ENCODE measurements at places on chromosomes 16 and 17.

DNA sequence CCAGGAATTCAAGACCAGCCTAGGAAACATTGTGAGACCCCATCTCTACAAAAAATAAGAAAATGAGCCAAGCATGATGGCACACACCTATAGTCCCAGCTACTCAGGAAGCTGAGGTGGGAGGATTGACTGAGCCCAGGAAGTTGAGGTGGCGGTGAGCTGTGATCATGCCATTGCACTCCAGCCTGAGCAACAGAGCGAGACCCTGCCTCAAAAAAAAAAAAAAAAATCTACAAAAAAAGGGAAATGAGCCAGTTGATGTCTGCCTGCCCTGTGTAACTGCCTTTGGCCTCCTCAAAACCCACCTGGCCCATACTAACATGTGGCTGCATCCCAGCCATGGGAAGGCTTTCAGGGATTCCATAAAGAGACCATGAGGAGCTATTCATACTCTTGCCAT lies 4.5 kb downstream of the RANBP10 start:
- no peak for DNase-seq

DNA sequence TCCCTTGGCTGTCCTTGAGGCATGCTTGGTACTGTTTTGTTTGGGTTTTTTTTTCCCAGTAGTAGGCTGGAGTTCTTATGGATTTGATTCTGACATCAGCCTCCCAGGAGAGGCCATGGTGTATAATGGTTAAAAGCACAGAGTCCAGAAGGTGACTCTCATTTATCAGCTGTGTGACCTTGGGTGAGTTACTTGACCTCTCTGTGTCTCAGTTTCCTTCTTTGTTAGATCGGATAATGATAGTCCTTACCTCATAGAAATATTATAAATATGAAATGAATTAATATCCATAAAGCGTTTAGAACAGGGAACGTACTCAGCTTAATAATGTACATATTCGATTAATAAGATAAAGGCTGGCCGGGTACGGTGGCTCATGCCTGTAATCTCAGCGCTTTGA lies 370.7 kb upstream of the HSBP1 start:
- no peak for DNase-seq

DNA sequence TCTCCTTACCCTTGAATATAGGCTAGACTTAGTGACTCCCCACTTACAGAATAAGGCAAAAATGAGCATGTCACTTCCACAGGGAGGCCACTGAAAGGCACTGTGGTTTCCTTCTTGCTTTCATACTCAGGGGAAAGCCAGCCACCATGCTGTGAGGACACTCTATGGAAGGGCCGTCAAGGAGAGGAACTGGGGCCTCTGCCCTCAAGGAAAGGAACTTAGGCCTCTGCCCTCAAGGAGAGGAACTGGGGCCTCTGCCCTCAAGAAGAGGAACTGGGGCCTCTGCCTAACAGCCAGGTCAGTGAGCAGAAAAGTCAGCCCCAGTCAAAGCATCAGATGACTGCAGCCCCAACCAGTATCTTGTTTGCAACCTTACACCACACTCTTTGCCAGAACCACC lies 30.1 kb downstream of the VPS35 start:
- DNase-seq = no peak

GRCh38 chr16:87474566-87474996 lies 18.2 kb downstream of the ZCCHC14 start:
- DNase-seq = no peak

DNA sequence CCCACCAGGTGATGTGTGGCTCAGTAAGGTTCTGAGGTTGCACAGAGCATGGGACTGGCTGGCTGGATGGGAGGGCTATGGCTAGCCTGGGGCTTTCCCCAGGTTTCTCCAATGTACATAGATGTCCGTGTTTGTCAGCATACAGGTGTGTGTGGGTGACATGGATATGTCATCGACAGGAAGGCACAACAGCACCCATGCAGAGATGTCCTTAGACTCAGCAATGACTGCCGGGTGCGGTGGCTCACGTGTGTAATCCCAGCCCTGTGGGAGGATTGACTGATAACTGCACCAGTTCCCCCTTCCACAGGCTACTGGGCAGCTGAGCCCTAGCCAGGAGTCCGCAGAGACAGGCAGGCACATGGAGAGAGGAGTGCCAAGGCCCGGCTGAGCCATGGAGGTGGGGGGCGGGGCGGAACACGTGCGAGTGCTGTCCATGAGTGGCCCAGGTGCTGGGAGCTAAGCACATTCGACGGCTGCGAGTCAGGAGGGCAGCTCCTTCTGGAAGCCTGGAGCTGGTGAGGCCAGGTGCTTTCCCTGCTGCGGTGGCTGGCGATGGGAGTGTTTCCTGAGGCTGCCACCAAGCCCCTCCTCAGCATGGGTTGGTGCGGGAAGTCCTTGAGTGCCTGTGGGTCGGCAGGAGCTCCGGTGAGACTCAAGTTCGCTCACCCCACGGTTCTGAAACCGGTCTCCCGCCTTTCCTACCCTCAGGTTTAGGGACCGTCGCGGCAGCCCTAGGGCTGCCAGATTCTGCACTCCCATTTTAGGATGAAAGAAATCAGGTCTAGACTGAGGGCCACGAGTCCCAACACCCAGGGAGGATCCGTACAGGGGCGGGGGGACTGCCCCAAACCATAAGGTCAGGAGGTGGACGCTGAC lies 858 bp upstream of the ASPSCR1 start:
- no peak for DNase-seq

DNA sequence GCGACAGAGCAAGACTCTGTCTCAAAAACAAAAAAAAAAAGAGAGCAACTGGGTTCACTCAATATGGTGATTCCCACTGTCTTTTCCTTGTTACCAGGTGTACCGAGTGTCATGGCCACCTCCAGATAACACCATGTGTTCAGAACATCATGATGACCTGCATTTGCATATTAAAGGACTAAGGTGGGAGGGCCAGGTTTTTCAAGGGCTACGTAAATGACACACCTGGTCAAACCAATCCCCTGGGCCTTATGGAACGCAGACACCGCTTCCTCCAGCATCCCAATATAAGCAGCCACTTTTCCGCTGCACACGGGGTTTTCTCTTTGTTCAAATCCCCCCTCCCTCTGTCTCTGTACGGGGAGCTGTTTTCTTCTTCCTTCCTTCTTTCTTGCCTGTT lies 29.3 kb downstream of the WSCD1 start:
- no peak for DNase-seq

DNA sequence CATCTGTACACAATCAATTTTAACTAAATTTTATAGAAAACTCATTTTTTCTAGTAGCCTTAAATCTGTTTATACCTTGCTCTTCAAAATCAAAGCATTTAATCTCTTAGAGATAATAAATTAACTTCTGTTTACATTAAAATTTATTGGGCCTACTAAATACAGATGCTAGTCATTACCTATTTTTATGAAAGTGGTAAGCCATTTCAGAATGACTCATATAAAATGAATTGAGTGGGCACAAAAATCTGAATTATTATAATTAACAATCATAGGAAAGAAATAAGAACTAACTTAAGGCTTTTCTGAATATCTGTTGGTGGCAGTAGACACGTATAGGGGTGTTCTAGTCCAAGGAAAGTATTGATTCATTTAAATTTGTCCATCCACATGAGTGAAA lies 157.9 kb downstream of the KCNJ2 start:
- no peak for DNase-seq

GRCh38 chr17:39757931-39758873 lies 20.5 kb downstream of the GRB7 start:
- no peak for DNase-seq

GRCh38 chr17:64747938-64748540 lies 85.9 kb upstream of the SMURF2 start:
- no peak for DNase-seq

DNA sequence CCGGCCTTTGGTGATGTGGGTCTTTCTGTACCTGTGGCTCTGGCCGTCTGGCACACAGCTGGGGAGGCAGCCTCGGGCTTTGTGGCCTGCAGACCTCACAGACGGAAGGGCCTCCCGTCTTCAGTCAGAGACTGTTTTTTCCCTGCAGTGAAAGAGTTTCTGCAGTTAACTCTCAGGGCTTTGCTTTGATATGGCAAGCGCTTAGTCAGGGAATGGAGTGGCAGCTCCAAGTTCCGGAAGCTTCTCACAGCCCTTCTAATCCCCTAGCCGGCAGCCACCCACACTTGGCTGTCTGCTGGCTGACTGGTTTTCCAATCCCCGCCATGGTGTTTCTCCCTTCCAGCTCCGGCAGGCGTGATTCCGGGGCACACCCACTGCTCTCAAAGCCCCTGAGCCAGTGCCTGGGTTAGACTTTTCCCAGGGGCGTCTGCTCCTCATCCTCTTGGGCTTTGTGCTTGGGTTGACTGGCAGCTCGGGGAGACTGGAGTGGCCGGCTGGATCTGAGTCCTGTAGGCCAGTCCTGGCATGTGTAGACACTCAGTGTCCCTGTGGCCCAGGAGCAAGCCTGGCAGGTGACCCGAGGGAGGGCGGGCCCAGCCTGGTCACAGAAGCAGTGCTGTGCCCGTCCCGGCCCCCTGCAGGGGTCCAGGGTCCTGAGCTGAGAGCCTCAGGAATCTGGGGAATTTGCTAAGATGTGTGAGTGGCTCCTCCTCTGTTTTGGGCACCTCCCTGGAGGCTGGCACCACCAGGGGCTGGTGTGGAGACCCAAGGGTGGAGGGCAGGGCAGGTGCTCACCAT lies 29.9 kb downstream of the BAIAP2 start:
- no peak for DNase-seq

Data from activated CD4-positive, CD25-positive, alpha-beta regulatory T cell (primary cell).